ENCODE measurements at places on chromosomes 3 and 15.

- no peak for DNase-seq
Observed at GRCh38 chr15:66620341-66620740, 54.5 kb upstream of the LCTL start.

DNA sequence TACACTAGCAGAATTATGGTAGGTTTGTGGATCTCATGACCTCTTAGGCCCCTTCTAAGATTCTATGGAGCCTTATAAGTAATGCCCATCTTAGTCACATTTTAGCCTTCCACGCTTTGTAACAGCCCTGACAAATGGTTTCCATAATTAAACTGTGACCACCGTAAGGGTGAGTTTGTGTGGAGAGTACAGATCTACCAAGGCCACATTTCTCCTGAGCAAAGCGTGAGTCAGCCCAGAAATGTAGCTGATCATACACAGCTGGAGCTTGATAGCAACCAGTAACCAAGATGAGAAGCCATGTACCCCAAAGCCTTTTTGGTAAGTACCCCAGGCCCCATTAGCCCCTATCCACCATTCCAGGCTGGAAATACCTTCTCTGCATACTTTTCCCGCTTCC is 31.7 kb downstream of the CHAC1 start:
- no peak for DNase-seq

DNA sequence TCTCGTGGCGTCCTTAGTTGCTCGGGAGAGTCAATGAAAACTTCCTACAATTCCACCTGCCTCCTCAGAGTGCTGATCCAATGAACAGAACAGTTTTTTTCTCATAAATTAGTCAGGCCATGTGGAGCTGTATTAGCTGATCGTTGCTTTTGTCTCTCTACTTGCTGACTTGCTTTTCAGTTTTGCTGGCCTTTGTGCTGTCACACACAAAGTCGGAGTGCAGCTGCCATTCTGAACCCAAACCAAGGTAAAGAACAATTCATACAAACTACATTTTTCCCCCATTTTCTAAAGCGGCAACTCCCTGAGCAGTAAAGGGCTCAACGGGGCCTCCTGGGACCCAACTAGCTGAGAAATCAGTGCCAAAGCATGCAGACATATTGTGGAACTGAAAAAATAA is 43.1 kb downstream of the MEIS2 start:
- no peak for DNase-seq

GRCh38 chr3:112143251-112143650 is 10.2 kb upstream of the GCSAM start:
- DNase-seq, result no peak

GRCh38 chr15:65115086-65115485 is at the start of gene UBAP1L:
Gene UBAP1L, minus strand, starts transcription at chr15:65115200. Its CDS starts 8,985 bp downstream, at chr15:65106215.
- DNase-seq, result no peak

GRCh38 chr15:85646538-85647091 is 148.1 kb downstream of the KLHL25 start:
- DNase-seq, result peak; percentile 42

- DNase-seq, result no peak
Observed at GRCh38 chr3:168295027-168295426, 199.3 kb upstream of the GOLIM4 start.
